ENCODE measurements at places on chromosomes 3 and 15. TPM values are rescaled to one million over a fixed set of nuclear protein-coding genes. Genes with fewer than 3 reads are reported as not detected.

DNA sequence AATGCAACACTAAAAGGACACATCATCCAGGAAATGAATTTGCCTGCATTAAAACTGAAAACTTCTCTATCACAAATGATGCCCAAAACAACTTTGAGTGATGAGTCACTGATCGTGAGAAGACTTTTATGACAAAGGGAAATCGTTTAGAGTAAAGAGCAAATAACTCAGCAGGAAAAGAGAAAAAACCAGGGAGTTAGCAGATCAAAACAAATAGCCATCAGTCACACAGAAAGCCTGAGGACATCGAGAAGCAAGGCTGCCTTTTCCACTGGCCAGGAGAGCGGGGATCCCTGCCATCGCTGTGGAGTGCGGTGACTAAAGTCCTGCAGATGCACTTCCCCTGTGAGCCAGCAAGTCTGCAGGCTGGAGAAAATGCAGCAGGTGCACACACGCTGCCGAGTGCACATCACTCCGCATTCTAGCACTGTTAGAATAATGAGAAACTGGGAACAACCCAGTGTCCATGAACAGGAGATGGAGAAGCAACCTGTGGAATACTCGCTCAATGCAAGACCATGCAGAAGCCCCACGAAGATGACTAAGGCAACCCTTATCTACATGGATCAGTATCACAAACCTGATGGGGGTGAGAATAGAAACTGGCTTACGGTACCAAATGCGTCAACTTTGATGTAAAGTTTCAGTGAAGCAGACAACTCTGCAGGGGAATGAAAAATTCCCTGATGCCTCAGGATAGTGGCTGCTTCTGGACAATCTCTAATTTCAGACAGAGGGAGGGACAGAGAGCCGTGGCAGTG is 86.4 kb downstream of the NSMCE3 start:
- DNase-seq: peak; percentile 80

DNA sequence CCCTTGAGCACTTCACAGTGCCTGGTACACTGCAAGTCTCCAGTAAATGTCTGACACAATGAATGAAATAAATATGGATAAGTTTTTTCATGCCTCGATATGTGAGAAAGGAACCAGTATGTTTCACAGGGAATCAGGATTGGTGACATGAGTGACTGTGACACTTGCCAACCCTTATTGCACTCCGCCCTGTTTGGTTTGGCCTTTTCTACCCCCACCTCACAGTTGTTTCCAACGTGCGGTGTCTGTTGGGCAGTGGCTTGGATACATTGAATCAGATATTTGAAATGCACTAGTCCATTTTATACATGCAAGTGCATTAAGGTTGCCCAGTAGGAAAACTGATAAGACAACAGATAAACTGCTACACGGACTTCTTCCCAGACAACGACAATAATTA is 2.0 kb downstream of the NPHP3 start:
- no peak for DNase-seq

DNA sequence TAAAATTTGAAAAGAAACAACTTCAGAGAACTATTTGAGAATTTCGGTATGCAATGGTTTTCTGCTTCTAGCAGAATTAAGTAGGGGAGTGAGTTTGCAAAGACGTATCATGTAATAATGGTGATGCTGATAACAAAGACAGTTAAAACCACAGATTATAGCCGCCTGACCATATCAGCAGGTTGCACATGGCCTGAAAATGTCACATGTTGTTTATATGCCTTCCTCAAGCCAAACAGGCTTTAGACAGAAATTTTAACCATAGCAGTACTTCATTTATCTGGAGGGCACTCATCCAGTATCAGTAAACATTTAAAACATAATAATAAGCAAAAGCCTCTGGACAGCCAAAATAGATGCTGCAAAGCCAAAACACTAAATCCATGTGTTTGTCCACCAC is 131.7 kb downstream of the RYR3 start:
- DNase-seq: no peak

GRCh38 chr15:68640791-68641331 is 62.1 kb downstream of the CORO2B start:
- no peak for DNase-seq

GRCh38 chr15:89230277-89230676 is 8.9 kb upstream of the RLBP1 start:
- peak; percentile 55 for DNase-seq

DNA sequence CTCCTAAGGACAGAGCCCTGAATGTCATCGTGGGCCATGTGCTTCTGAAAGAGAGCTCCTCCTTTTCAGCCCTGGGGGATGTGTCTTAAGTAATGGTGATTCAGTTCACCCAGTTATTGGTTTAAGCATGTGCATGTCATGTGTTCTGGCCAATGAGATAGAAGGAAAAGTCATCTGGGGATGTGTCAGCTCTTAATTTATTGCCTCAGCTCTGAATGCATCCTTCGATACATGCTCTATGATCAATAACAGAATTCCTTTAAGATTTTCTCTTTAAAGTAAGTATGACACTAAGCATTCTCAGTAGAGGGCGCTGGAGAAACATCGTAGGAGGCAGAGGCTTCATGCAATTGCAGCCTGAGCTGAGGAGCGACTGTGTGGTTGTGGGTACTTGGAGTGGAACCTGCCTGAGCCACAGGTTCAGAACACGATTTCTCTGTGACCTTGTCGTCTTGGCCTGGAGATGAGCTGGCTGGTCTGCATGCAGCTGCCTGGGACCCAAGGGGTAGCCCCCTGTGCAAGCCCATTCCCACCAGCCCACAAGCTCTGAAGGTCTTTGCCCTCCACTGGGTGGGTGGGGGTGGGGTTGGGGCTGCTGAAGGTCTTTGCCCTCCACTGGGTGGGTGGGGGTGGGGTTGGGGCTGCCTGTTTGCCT is 69.5 kb downstream of the C3orf38 start:
- DNase-seq: no peak

GRCh38 chr15:33007303-33007855 is 187.1 kb downstream of the FMN1 start:
- no peak for DNase-seq

GRCh38 chr3:99891610-99892285 is 74.1 kb downstream of the CMSS1 start:
- DNase-seq: no peak

The STRIT1 gene
- total RNA-seq: not detected

The ZBTB38 gene
- 170 TPM for total RNA-seq

The GOLGA6L1 gene
- total RNA-seq: not detected

Measured in esophagus muscularis mucosa (tissue), 4 donors.